ENCODE measurements at places on chromosomes 13 and 19. TPM values are rescaled to one million over a fixed set of nuclear protein-coding genes. Genes with fewer than 3 reads are reported as not detected.

- DNase-seq, result no peak
Observed at GRCh38 chr19:35696835-35697234, 7.5 kb upstream of the ZBTB32 start.

The PCDH8 gene
- total RNA-seq, result not detected

The OR10H1 gene
- not detected for total RNA-seq

- no peak for DNase-seq
Observed at GRCh38 chr19:45643927-45644771, 5.0 kb upstream of the EML2 start.

The LILRB1 gene
- total RNA-seq, result not detected

DNA sequence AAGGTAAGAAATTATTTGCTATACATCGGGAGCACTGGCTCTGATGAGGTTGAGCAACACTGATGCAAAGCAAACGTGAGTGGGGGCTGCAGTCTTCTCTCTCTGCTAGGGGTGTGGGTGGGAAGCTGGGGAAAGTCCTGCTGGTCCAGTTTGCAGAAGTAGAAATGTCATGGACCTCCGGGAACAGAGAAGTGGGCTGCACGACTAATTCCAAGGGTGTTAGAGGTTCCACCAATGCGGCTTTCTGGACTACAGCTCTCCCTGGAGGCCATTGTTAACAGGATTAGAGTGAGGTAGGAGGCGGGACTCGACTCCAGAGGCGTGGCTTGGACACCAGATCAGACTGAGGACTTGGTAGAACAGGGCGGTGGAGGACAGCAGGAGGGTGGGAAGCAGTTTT is 5.7 kb upstream of the FBXO27 start:
- peak; percentile 11 for DNase-seq

The CEACAM8 gene
- total RNA-seq, result not detected

DNA sequence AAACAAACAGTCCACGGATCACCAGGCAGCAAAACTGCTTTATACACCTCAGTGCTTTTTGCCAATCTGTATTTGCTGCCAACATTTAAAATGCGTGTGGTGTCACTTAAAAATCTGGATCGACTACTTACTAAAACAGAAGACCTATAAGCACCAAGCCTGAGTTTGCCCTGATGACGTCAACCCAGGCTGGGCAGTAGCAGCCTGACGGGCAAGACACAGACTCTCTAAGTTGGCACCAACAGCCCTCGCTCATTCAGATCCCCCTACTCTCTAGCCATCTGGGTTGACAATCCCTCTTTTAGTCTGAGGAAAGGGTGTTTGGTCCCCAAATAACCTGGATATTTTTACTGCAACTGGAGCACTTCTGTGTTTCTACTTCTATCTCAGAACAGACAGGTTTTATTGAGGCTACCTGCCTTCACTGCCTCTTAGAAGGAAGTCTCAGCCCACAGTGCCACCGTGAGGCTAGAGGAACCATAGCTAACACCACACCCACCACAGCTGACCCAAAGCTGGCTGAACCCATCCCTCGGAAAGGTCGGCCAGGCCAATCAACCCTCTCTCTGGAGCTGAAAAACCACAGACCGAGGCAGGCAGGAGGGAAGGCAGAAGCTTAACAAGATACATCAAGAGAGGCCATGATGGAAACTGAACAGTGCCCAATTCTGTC is 6.9 kb downstream of the SUGP2 start:
- no peak for DNase-seq

DNA sequence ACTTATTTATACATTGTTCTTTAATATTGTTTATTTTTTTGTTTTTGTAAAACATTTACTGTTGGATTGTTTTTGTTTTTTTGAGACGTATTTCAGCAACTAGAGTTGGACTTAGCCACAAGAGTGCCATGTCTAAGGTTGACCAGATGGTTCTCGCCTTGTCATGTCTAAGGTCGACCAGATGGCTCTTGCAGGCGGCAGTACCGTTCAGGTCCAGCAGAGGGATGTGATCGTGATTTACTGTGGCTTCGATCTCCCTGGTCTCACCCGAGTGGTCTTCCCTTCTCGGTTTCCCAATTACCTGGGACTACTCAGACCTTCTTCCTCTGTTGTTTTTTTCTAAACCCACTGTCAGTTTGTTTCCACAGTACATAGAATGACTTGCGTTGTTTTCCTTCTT is 1438.6 kb downstream of the UQCRFS1 start:
- no peak for DNase-seq

DNA sequence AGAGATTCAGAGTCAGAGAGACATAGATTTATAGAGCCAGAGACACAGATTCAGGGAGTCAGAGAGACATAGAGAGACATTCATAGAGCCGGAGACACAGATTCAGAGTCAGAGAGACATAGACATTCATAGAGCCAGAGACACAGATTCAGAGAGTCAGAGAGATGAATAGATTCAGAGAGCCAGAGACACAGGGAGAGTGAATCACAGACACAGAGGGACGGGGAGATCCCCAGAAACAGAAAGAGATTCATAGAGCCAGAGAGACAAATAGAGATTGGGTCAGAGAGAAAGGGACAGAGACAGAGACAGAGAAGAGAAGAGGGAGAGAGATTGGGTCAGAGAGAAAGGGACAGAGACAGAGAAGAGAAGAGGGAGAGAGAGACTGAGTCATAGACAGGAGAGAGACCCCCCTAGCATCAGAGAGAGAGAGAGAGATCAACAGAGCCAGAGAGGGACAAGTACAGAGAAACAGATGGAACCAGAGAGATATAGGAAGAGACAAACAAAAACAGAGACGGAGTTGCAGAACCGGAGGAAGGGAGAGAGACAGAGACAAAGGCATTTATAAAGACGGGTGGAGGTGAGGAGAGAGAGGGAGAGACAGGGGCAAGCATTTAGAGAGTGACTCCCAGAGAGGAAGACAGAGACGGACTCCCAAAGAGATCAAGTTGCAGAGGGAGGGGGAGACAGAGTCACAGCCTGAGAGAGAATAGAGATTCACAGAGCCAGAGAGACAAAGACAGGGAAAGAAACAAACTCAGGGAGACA is 1.1 kb upstream of the PRKCG start:
- no peak for DNase-seq

DNA sequence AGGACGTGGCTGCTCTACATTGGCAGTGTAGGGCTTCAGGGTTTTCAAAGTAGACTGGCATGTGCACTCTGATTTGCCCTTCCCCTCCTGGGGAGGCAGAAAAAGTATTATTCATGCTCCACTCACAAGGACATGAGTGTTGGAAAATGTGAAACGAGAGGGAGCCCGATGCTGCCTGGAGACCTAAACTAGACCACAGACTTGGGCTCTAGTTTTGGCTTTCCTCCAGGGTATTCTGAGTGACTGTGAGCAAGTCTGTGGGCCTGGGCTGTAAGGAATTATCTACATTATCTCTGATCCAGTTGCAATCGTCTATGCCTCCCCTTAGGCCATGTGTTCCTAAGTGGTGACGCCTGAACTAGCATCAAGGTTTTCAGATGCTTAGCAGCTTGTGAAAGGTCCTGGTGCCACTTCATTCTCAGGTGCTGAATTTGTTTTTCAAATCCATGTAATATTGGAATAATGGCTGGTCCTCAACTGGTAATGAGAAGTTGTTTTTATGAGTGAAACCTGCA is 55.0 kb downstream of the MRPL57 start:
- no peak for DNase-seq

The ATP11A gene
- 23.7 TPM for total RNA-seq

- DNase-seq, result no peak
Observed at GRCh38 chr13:112984954-112985802, 16.2 kb downstream of the MCF2L start.

DNA sequence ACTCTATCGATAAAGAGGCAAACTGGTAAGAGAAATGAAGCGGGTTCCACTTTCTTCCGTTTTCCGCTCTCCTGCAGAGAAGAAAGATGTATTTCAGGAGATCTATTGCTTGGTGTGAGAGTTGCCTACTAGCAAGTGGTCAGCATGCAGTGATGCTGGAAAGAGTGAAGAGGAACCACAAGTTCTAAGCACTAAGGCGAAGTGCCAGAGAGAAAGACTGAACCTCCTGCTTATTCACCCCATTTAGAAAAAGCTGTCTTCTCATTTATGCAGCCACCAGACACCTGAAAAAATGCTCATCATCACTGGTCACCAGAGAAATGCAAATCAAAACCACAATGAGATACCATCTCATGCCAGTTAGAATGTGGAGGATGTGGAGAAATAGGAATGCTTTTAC is 78.7 kb upstream of the GPC6 start:
- no peak for DNase-seq

The DOCK6 gene
- total RNA-seq, result 53.3 TPM

The CNN1 gene
- 0.35 TPM for total RNA-seq

DNA sequence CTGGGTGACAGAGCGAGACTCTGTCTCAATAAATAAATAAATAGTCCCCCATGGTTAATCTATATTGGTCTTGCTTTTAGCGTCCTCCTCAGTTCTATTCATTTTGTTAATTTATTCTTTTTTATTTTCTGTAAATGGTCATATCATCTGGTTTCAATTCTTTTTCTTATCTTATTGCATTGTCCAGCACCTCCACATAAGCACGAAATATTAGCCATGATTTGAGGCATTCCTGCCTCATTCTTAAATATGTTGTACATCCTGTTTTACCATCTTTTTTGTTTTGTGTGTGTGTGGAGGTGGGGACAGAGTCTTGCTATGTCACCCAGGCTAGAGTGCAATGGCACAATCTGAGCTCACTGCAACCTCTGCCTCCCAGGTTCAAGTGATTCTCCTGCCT is 24.6 kb upstream of the CCDC124 start:
- no peak for DNase-seq

GRCh38 chr19:4539693-4540581 is at the start of gene LRG1:
Gene LRG1 (minus strand): TSS chr19:4540036. CDS start chr19:4540013, 23 bp downstream.
- no peak for DNase-seq

The DPP9 gene
- total RNA-seq, result 24.5 TPM

DNA sequence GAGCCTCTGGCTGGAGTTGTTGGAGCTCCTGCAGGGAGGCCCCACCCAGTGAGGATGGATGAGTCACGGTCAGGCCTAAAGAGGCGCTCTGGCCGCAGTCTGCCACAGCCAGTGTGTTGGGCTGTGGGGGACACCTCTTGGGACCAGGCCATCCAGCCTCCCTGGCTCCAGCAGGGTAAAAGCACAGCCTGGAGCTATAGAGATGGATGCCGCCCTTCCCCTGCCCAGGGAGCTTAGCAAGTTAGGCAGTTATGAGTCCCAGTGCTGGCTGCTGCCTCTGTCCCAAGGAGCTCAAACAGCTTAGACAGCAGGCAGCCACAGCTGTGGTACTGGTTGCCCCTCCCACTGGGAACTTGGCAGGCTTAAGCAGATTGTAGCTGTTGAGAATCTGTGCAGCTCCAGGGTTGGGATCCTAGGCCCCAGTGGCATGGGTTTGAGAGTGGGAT is 100.9 kb downstream of the NDFIP2 start:
- no peak for DNase-seq

DNA sequence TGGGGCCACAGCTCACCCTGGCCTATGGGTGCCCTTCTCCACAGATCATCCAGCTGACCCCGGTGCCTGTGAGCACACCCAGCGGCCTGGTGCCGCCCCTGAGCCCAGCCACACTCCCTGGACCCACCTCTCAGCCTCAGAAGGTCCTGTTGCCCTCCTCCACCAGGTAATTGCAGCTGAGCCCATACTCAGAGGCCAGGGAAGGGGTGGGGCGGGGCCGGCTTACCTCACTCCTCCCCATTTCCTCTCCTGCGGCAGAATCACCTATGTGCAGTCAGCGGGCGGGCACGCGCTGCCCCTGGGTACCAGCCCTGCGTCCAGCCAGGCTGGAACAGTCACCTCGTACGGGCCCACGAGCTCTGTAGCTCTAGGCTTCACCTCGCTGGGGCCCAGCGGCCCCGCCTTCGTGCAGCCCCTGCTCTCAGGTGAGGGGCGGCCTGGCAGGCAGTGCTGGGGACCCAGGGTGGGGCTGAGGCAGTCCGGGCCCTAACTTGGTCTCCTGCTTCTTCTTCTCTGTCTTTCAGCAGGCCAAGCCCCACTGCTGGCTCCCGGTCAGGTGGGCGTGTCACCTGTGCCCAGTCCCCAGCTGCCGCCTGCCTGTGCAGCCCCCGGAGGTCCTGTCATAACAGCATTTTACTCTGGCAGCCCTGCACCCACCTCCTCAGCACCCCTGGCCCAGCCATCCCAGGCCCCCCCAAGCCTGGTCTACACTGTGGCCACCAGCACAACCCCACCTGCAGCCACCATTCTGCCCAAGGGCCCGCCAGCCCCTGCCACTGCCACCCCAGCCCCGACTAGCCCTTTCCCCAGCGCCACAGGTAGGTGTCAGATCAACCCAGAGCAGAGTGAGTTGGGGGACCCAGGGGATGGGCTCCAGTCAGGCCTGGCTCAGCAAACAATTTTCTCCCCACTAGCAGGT is 9.6 kb upstream of the PRR19 start:
- no peak for DNase-seq

GRCh38 chr13:80133631-80134261 is 207.2 kb downstream of the SPRY2 start:
- DNase-seq, result no peak

GRCh38 chr19:38044267-38045111 is 137.5 kb downstream of the SIPA1L3 start:
- no peak for DNase-seq

DNA sequence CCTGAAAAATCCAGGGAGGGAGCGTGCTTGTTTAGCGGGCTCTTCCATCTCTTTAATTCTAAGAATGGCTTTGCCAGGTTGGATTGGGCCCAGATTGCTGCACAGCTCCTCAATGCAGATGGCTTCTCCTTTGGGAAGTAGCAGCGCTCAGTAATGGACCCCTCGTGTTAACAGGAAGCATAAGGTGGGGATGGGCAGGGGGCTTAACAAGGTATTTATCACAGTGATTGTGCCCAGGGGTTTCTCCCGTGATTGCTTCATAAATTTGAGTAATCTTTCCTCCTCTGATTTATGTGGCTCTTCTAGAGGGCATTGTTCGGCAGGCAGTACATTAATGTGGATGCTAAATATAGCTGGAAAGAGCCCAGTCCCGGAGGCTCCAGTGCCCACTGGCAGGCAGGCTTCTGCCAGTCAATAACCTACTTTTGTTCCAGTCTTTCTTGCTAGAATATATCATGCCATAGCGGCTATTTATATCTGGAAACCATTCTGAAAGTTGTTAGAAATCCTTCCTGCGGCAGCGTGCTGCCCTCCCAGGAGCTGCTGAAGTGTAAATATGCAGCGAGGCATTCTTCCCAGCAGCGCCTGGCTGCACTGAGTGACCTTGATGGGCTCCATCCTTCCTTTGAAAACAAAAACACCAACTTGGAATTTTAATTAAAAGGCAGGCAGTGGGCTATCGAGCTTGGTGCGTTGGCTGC is 65.0 kb downstream of the FGF9 start:
- DNase-seq, result no peak

- DNase-seq, result no peak
Observed at GRCh38 chr13:111513766-111514609, 193.5 kb downstream of the TEX29 start.

DNA sequence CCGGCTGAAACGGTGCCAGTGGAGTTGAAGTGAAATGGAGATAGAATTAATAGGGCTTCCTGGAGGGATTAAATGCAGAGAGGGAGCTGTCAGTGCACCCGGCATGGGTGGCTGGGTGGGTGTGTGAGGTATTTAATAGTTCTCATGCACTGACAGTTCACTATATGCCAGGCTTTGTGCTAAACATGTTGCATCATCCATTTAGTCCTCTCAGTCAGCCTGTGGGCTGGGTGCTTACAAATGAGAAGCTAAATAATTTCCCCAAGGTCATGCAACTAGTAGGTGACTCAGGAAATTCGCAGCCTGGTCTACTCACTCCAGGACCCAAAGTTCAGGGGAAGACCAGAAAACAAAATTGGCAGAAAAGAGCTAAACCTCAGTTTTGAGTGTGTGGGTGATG is 63.5 kb upstream of the SPATA13 start:
- no peak for DNase-seq

- no peak for DNase-seq
Observed at GRCh38 chr19:46284635-46285034, 12.2 kb upstream of the HIF3A start.
